Esophagus muscularis mucosa (tissue), 4 donors: ENCODE measurements at places on chromosomes 3 and 15. TPM values are rescaled to one million over a fixed set of nuclear protein-coding genes. Genes with fewer than 3 reads are reported as not detected.

GRCh38 chr15:23912191-23912590, 225.1 kb upstream of the NDN start:
- H3K4me1 ChIP-seq: no peaks in the 10 kb centered on the region
- H3K36me3 ChIP-seq: no peaks in the 10 kb centered on the region
- H3K27me3 ChIP-seq: no peaks in the 10 kb centered on the region
- no peak overlapping the region for H3K27ac ChIP-seq
- no peak overlapping the region for H3K4me3 ChIP-seq

The TNFSF10 gene
- total RNA-seq: 23.3 TPM

DNA sequence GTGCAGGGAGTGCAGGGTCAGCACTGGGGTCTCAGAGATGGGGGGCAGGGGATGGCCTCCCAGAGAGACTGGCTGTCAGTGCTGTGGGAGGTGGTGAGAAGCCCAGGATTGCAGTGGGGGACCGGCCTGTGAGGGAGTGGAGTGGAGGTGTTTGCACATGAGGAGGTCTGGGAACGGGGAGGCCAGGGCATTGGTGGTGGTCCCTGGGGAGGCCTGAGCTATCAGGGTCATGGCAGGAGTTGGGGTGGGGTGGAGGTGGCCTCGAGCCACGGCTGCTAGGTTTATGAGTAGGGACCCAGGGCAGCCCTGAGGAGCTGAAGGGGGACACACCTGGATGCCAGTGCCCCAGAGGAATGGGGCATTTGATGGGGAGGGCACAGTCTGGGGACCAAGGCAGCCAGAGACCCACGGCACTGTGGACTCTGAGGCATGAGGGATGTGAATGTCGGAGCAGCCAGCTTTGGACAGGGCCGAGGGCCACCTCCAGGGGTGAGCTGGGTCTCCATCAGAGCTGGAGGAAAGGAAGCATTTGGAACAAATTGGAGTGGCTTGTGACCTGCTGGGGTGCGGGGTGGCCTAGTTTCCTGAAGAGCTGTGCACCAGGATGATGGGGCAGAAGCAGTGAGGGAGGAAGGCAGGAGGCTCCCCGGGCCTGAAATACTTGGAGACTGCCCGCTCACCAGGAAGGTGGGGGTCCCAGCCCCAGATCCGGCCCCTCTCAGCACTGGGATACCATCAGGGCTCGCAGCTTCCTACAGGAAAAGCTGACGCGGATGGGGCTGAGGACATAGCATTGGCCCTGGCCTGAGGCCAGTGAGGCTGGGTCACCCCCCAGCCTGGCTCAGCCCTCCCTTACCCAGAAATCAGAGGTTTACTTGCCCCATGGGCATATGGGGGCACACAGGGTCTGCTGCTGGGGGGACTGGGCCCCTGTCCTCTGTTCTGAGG, 9.5 kb upstream of the CSPG4 start:
- no peak for DNase-seq
- no peak overlapping the region for H3K4me3 ChIP-seq
- peak overlapping the region; percentile 88 for H3K27ac ChIP-seq
- H3K36me3 ChIP-seq: no peaks in the 10 kb centered on the region

The TEX55 gene
- not detected for total RNA-seq

DNA sequence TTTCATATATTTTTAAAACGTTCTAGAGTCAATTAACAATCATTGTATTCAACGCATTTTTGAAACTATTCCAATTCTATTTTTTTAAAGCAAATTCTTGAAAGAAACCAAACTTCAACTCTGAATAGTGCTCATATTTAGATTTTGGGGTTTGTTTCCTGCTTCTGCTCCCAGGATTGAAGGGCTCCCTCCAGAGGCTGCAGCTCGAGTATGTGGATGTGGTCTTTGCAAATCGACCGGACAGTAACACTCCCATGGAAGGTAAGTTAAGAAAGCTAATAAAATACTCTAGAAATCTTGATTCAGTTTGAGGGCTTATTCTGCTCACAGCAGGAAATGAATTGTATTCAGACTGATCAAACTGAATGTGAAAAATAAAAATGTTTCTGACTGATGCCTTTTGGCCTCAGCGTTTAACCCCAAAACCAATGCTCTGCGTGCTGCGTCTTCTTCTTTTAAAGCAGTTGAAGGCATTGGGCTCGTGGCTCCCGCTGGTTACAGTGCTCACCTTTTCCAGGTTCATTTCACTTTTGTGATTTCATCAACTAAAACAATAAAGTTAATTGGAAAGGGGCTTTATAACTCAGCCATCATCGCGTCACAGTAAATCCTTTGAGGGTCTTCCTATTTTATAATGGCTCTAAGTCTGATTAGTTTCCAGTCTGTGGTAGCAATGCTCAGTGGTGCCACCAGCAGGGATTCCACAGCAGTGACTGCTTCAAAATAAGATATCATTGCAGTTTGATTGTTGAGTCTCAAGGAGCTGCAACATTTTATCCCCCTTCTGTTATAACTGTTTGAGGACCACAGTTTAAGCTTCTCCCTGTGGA, 80.1 kb downstream of the SSR3 start:
- H3K27me3 ChIP-seq: no peaks in the 10 kb centered on the region
- H3K4me1 ChIP-seq: peaks cover 30% of the 10 kb centered on the region
- no peak overlapping the region for H3K27ac ChIP-seq
- no peaks in the 10 kb centered on the region for H3K36me3 ChIP-seq

The KLHL25 gene
- total RNA-seq: 24.4 TPM

The IL17RB gene
- total RNA-seq: 0.52 TPM
